ENCODE measurements at places on chromosomes 13 and 19. TPM values are rescaled to one million over a fixed set of nuclear protein-coding genes. Genes with fewer than 3 reads are reported as not detected.

MEIOSIN gene
- not detected for polyA plus RNA-seq

ZNF441 gene
- 10.7 TPM for polyA plus RNA-seq

DNA sequence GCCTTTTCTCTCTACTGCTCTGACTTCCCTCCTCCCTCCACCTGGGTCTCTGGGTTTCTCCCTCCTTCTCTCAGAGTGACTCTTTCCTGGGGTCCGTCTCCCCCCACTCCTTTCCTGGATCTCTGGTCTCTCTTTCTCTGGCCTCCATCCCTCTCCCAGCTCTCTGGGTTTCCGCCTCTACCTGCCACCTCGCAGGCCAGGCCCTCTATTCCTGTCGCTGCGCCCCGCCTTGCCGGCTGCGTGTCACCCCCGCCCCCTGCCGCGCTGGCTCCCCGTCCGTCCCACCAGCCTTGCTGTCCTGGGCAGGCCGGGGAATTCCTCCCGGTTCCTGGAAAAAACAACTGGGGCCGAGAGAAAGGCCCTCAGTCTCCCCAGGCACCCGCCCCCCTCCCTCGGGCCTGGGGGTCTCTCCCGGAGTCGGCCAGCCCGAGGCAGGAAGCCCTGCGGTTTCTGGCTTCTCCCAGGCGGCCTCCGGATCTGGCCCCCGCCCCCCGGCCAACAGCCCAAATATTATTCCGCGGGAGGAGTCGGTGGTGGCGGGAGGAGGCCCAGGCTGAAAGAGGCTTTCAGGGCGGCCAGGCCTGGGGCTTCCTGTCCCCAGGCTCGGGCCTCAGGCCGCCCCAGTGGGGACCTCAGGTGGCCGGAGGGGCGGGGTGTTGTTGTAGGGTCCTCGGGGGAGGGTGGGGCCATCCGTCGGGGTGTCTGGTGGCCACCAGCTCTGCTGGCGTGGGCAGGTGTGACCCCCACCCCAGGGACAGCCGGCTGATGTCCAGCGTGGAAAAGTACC, 9.3 kb downstream of the IRF2BP1 start:
- no peak for DNase-seq

DNA sequence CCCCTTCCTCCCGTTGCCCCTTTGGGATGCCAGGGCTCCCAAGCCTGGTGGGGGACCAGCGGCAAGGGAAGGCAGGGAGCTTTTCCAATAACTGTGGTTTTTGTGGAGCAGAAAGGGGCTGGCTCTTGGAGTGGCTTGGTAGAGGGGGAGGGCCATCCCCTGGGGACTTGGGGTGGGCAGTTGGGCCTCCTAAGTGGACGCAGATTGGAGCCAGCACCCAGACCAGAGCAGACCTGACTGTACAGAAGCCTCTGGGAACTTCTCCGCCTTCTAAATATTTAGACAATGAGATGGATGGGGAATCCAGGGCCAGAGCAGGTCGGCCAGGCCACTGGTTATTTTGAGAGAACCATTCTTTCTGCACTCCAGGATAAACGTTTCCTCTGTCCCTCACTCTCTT, 4.2 kb downstream of the PTGIR start:
- no peak for DNase-seq

- no peak for DNase-seq
Observed at GRCh38 chr13:28355822-28356371, 139.0 kb downstream of the FLT1 start.

DNA sequence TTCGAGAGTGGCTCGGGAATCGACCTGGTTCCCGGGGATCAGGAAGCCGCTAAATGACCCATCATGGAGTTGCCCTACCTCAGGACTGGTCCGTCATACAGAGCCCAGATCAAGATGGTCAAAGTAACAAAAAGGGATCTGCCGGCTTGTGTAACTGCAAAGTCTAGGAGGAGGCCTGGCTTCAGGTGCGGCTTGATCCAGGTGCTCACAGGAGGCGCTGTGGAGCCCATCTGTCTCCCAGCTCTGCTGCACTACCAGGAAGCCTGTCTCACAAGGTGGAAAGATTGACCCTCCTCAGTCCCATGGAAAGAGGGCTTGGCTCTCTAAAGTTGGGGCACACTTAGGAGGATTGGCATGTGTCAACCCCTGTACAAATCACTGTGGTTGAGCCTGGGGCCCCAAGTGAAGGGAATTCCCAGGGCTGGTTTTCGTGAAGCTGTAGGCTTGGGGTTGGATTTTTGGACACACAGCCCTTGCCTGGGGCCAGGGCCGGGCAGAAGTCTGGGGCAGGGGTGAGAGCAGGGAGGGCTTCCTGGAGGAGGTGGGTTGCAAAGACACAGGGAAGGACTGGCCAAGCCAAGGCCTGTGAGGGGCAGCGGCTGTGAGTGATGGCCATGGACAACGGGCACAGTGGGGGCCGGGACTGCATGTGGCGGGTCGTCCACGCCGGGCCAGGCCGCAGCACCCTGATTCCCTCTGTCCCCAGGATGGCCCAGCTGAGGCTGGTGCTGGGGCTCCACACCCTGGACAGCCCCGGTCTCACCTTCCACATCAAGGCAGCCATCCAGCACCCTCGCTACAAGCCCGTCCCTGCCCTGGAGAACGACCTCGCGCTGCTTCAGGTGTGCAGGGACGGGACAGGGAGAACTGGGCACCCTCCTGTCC, 4.2 kb downstream of the GZMM start:
- DNase-seq: no peak

GRCh38 chr13:66781241-66781640, 448.9 kb downstream of the PCDH9 start:
- no peak for DNase-seq

DNA sequence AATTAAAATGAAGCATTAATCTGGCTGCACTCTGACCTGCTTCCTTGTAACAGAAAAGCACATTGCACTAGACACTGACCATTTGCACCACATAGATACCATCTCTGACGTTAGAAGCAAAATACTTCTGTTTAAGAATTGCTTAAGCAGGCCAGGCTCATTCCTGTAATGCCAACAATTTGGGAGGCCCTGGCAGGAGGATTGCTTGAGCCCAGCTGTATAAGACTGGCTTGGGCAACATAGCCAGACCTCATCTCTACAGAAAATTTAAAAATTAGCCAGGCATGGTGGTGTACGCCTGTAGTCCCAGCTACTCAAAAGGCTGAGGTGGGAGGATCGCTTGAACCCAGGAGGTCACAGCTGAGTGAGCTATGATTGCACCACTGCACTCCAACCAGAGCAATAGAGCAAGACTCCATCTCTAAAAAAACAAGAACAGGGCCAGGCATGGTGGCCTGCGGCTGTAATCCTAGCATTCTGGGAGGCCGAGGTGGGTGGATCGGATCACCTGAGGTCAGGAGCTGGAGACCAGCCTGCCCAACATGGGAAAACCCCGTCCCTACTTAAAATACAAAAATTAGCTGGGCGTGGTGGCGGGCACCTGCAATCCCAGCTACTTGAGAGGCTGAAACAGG, 7.0 kb upstream of the TLE6 start:
- DNase-seq: no peak

DNA sequence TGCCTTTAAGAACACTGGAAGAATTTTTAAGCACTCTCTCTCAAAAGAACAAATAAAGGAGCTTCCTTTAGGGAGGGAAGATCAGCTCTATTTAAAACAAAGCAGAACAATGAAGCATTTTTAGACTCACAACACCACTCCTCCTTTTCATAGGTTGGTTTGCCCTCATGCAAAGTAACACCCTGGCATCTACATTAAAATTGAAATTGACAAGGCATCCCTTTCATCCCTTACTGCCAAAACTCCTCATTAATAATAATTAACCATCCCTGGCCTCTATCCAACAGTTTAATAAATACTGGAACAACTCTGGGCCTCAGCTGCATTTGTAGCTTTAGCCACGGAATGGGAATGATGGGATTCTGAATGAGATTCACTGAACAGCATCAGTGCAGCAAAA, 929.1 kb downstream of the PCDH9 start:
- DNase-seq: no peak

Measured in spinal cord (tissue), 10 donors.